ENCODE measurements at places on chromosomes 12 and 14.

DNA sequence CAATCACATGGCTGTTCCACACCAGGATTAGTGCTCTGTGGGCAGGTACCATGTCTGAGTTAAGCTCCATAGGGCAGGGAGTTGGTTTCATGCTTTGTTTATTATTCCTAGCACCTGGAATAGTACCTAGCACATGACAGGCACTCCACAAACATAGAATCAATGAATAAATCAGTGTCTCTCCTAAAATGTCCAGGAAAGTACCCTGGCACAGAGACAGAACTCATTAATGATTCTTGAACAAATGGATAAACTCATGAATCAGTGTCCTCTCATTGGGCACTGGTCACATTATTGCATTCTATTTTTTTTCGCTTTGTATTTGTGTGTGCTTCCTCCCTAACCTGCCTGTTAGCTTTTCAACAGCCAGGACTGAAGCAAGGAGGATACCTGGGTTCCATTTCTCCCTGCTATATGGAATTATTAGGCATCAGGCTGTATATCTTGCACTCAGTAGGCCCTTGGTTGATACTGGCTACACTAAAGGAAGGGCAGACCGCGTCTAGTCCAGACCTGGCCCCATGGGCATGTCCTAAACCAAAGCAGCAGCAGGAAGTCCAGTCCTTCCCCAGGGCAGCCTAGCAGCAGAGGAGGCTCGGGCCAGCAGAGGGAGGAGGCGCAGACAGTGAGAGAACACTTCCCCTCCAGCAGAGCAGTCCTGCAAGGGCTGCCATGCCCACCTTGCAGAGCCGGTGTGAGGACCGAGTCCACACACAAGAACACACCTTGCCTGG, 18.4 kb downstream of the HDAC7 start:
- H3K36me3 ChIP-seq = peaks cover 2% of the 10 kb centered on the region
- peak overlapping the region; percentile 25 for H3K4me3 ChIP-seq
- no peaks in the 10 kb centered on the region for H3K27me3 ChIP-seq
- peaks cover 39% of the 10 kb centered on the region for H3K4me1 ChIP-seq
- no peak for DNase-seq

GRCh38 chr12:18861287-18861858, 123.5 kb downstream of the CAPZA3 start:
- no peak overlapping the region for H3K4me3 ChIP-seq
- H3K4me1 ChIP-seq = no peaks in the 10 kb centered on the region
- H3K36me3 ChIP-seq = no peaks in the 10 kb centered on the region
- no peak overlapping the region for H3K27ac ChIP-seq

DNA sequence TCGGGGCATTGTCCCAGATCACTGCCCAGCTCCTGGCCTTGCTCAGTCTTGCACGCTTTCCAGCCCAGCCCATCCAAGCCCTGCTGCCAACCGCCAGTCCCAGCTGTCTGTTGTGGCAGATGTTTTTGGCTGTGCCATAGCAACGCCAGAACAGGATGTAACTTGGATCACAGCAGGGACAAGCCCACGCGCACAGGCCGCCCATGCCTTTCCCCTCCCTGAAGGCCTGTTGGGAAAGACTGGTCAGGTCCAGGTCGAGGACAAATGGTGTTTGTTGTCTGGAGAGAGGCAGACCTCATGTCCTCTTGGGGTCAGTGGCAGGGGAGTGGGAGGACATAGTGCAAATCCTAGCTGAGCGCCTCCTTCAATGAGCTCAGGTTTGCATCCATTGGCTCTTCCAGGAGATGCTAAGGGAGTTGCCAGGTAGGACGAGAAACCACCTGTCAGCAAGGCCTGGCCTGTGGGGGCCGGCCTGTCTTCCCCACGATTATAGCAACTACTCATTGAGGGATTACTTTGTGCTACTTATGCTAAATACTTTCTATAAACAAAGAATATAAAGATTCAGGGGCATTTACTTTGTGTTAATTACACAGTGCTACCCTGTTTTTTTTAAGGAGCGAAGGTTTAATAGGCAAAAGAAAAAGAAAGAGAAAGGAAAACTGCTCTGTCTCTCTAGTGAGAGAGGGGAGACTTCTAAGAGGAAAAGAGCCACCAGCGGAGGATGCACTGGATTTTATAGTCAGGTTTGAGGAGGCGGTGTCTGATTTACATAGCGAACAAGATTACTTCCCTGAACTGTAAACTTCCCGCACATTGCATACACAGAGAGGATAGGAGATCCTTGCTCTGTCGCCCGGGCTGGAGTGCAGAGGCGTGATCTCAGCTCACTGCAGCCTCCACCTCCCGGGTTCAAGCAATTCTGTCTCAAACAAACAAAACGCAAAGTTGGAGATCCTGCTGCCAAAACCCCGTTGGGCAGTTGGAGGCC, 42.8 kb upstream of the CORO1C start:
- no peaks in the 10 kb centered on the region for H3K36me3 ChIP-seq
- H3K4me3 ChIP-seq = no peak overlapping the region
- no peak overlapping the region for H3K27ac ChIP-seq
- H3K27me3 ChIP-seq = peaks cover 4% of the 10 kb centered on the region
- peaks cover under 1% of the 10 kb centered on the region for H3K4me1 ChIP-seq
- DNase-seq = no peak

DNA sequence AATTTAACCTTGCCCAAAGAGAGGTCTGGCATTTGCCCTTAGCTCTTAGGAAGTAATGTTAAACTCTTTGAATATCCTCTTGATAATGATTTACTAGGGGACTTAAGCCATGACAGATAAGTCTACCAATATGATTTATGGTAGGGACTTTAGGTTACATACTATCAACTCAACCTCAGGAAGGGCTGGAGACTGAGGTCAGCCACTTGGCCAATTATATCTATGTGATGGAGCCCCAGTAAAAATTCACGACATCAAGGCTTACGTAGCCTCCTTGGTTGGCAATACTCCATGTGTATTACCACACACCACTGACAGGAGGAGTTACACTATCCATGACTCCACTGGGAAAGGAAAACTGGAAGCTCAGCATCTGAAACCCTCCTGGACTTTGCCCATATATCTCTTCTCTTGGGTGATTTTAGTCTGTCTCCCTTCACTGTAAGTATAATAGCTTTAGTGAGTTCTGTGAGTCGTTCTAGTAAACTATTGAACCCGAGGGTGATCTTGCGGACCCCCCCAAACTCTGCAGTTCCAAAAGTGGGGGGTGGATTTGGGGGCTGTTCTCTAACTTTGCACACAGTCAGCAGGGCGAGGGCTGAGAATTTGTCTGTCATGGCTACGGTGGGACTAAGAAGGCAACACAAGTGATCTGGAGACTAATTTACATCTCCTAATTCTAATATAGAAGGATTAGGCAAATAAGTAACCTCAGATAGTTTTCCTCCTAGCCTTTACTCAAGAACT, 62.3 kb downstream of the R3HDM2 start:
- H3K4me3 ChIP-seq = no peak overlapping the region
- DNase-seq = no peak
- H3K36me3 ChIP-seq = no peaks in the 10 kb centered on the region
- no peak overlapping the region for H3K27ac ChIP-seq
- H3K27me3 ChIP-seq = no peaks in the 10 kb centered on the region

DNA sequence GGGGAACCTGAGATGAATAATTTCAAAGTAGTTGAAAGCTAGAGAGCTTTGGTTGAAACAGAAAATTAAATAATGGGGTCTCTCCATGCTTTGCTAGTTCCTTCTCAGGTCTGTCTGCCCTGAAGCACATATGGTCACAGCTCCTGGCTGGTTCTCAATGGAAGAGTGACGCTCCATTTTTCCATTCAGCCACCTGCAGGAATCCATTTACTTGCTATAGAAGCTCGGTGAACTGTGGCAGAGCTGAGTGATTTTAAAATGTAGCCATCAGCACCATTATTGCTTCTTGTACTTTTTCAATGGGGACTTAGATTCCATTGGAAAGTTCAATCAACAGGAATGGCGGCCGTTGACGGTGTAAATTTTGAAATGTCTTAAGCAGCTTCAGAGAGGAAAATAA, 525.2 kb downstream of the GLT1D1 start:
- no peaks in the 10 kb centered on the region for H3K27me3 ChIP-seq
- H3K36me3 ChIP-seq = no peaks in the 10 kb centered on the region
- no peak for DNase-seq

GRCh38 chr14:104693482-104694431, 4.3 kb downstream of the INF2 start:
- H3K4me1 ChIP-seq = peaks cover 17% of the 10 kb centered on the region
- no peak for DNase-seq
- H3K27ac ChIP-seq = peak overlapping the region; percentile 88
- peak overlapping the region; percentile 60 for H3K4me3 ChIP-seq
- no peaks in the 10 kb centered on the region for H3K36me3 ChIP-seq

DNA sequence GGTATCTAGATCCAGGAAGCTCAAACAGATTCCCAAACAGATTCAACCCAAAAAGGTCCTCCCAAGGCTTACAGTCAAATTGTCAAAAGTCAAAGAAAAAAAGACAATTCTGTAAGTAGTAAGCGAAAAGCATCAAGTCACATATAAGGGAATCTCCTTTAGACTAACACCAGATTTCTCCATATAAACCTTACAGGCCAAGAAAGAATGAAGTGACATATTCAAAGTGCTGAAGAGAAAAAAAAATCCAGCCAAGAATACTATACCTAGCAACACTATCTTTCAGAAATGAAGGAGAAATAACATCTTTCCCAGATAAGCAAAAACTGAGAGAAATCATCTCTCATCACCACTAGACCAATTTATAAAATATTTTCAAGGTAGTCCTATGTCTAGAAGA, 79.6 kb upstream of the LGR5 start:
- H3K36me3 ChIP-seq = no peaks in the 10 kb centered on the region
- no peak overlapping the region for H3K27ac ChIP-seq
- no peaks in the 10 kb centered on the region for H3K4me1 ChIP-seq
- no peaks in the 10 kb centered on the region for H3K27me3 ChIP-seq
- no peak for DNase-seq

- no peaks in the 10 kb centered on the region for H3K27me3 ChIP-seq
- H3K4me1 ChIP-seq = no peaks in the 10 kb centered on the region
- no peak overlapping the region for H3K27ac ChIP-seq
- no peak overlapping the region for H3K4me3 ChIP-seq
- H3K36me3 ChIP-seq = no peaks in the 10 kb centered on the region
Measured at GRCh38 chr14:86865934-86866333, 1127.0 kb downstream of the GALC start.

DNA sequence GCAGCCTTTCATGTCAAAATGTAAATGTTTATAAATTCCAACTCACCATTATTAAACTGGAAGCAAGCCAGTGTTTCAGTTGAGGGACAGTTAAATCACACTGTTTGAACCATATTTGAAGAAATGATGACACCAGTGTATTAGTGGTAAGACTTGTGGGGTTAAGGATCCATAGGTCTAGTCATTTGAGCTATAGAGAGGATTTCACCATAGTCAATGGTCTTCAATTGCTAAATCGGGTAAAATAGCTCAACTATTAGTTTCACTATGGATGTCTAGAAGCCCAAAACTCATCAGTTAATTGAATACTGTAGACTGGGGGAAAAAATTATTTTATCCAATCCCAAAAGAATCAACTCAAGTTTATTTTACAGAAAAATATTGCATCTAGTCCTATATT, 659.1 kb downstream of the NRXN3 start:
- H3K4me1 ChIP-seq = no peaks in the 10 kb centered on the region
- H3K4me3 ChIP-seq = no peak overlapping the region
- H3K27ac ChIP-seq = no peak overlapping the region
- DNase-seq = no peak

DNA sequence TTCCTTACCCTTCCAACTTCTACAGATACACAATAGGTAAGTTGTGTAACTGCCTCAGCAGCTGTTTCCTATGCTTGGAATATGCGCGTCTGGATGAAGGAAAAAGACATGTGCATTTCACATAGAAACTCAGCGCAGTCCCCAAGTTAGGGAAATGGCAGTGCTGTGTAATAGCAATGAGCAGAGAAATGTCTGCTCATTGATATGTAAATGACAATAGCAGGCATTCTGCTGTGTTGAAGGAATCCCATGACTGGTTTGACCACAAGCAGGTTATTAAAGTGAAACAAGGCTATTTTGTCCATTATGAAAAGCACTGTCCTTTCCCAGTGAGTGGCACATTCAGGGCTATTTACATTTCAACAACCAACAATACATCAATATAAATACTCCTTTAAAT, 106.6 kb downstream of the BTG1 start:
- H3K27ac ChIP-seq = no peak overlapping the region
- no peaks in the 10 kb centered on the region for H3K27me3 ChIP-seq
- no peak overlapping the region for H3K4me3 ChIP-seq
- H3K4me1 ChIP-seq = peaks cover 46% of the 10 kb centered on the region
- peaks cover 2% of the 10 kb centered on the region for H3K36me3 ChIP-seq
- no peak for DNase-seq

- no peaks in the 10 kb centered on the region for H3K4me1 ChIP-seq
- H3K27me3 ChIP-seq = no peaks in the 10 kb centered on the region
- H3K27ac ChIP-seq = no peak overlapping the region
- no peak for DNase-seq
Measured at GRCh38 chr12:42933461-42934081, 344.0 kb upstream of the PRICKLE1 start.

GRCh38 chr12:30111719-30112118, 328.0 kb upstream of the TMTC1 start:
- no peaks in the 10 kb centered on the region for H3K27me3 ChIP-seq
- no peaks in the 10 kb centered on the region for H3K4me1 ChIP-seq
- no peak overlapping the region for H3K4me3 ChIP-seq
- H3K36me3 ChIP-seq = no peaks in the 10 kb centered on the region
- DNase-seq = no peak

- H3K27me3 ChIP-seq = peaks cover 69% of the 10 kb centered on the region
- H3K27ac ChIP-seq = no peak overlapping the region
- H3K4me3 ChIP-seq = no peak overlapping the region
- H3K4me1 ChIP-seq = peaks cover 3% of the 10 kb centered on the region
- H3K36me3 ChIP-seq = peaks cover 3% of the 10 kb centered on the region
Measured at GRCh38 chr12:3489057-3489456, 1.9 kb upstream of the PRMT8 start.

DNA sequence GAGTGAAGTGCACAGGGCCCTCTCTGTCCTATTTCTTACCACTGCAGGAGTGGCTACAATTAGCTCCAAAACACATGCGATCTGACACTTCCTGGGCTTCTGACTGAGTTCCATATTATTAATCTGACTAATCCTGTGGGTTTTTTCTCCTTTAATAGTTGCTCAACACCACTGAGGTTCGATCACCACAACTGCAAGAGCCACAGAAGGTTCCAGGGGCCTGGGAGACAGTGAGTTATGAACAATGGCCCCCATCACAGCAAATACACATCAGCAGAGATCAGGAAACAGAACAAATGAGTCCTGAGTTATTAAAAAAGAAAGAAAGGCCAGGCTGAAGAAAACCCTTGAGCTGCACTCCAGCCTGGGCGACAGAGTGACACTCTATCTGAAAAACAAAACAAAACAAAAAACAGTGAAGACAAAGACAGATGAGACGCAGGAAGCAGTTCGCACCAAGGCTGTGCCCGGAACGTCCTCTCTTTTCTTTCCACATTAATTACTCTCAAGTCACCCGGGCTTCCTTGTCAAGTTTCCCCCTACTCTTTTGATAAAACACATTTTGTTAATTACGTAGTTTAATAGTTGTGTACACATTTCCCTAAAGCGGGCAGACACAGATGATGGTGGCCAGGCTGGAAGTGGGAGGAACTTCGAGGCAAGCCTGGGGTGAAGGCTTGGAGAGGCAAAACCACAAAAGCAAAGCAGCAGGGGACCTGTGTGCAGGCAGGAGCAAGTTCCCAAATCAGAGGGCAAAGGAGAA, 42.7 kb downstream of the CDC42BPB start:
- H3K27me3 ChIP-seq = peaks cover 5% of the 10 kb centered on the region
- no peak for DNase-seq
- H3K27ac ChIP-seq = no peak overlapping the region
- H3K36me3 ChIP-seq = peaks cover under 1% of the 10 kb centered on the region
- peaks cover 13% of the 10 kb centered on the region for H3K4me1 ChIP-seq

- peaks cover 24% of the 10 kb centered on the region for H3K4me1 ChIP-seq
- no peaks in the 10 kb centered on the region for H3K27me3 ChIP-seq
- no peak for DNase-seq
- no peaks in the 10 kb centered on the region for H3K36me3 ChIP-seq
- no peak overlapping the region for H3K27ac ChIP-seq
Measured at GRCh38 chr12:93704122-93704521, 26.9 kb downstream of the CRADD start.
